ENCODE measurements at places on chromosomes 1 and 21.

GRCh38 chr1:77668924-77669449 lies 13.5 kb downstream of the ZZZ3 start:
- DNase-seq, result no peak

GRCh38 chr1:40929155-40929554 lies 50.3 kb upstream of the CTPS1 start:
- no peak for DNase-seq

DNA sequence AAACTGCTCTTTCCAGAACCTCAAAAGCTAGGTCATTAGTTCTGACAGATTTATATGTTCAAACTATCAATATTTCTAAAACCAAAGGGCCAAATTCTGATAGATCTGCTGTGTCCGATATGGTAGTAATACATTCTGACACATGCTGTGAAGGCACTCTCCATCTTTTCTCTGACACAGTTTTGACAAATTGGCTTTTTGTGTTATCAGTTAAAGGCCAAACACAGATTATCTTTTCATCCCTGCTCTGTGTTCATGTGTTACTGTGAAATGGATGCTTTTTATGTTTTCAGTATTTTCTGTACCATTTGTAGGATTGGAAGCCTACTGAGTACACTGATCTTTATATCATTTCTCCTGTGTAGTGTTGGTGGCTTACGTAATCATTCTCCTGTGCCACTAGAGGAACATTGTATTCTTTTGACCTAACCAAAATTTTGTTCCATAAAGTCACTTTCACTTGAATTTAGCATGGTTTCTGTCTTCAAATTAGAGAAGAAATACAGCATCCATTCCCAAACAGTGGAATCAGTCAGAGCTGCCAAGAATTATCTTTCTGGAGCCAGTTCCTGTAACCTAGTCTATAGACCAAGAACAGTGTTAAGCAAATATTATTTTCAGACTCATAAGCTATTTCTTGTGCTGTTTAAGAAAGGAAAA lies 137.2 kb downstream of the ADGRL2 start:
- DNase-seq, result no peak

- DNase-seq, result no peak
Observed at GRCh38 chr1:3668585-3669300, 16.4 kb downstream of the TP73 start.

DNA sequence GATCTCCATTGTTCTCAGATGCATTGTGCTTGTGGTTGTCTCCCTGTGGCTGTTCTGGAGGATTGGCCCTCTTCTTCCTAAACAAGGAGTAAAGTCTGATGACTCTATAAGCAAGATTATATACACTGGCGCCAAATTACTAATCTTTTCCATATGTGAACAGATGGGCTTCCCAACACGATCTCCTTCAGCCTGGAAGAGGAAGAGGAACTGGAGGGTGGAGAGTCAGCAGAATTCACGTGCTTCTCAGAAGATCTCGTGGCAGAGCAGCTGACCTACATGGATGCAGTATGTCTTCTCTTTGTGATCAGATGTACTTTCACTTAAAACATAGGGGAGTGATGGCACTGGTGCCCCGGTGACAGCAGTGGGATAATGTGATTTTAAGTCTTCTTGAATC lies 78.7 kb downstream of the RGL1 start:
- no peak for DNase-seq

- DNase-seq, result no peak
Observed at GRCh38 chr1:116288201-116288598, 84.8 kb upstream of the ATP1A1 start.

DNA sequence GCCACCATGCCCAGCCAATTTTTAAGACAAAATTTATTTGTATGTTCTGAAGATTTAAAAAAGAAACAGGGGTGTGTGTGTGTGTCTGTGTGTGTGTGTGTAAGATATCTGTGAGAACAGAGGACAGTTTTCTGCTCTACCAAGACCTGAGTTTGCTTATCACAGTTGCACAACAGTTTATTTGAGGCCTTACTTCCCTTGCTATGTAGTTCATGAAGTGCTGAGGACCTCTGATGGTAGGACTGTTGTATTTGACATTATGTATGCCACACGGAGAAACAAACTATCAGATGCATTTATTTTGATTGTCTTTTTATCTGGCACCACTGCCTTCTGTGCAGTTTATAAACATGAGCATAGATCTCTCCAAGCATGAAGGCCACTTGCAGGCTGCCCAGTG lies 355.2 kb downstream of the PBX1 start:
- DNase-seq, result no peak

GRCh38 chr1:64598100-64598571 lies 128.2 kb downstream of the CACHD1 start:
- DNase-seq, result no peak

- DNase-seq, result no peak
Observed at GRCh38 chr1:74620242-74620641, 53.4 kb downstream of the ERICH3 start.

DNA sequence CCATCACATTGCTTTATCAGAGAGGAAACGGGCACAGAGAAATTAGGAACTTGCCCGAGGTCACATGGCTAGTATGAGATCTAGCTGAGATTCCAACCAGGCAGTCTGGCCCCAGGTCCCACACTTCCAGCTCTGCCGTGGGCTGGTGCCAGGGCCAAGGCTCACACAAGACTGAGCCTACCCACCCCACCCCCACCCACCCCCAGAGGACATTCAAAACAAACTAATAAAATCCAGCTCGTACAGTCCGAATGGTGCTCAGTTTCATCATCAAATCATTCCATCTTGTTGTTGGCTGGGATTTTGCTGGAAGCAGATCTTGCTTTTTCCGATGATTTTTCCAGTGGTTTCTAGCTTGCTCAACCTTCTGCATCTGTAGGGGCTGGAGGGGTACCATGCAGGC lies 27.9 kb downstream of the MATN1 start:
- no peak for DNase-seq

DNA sequence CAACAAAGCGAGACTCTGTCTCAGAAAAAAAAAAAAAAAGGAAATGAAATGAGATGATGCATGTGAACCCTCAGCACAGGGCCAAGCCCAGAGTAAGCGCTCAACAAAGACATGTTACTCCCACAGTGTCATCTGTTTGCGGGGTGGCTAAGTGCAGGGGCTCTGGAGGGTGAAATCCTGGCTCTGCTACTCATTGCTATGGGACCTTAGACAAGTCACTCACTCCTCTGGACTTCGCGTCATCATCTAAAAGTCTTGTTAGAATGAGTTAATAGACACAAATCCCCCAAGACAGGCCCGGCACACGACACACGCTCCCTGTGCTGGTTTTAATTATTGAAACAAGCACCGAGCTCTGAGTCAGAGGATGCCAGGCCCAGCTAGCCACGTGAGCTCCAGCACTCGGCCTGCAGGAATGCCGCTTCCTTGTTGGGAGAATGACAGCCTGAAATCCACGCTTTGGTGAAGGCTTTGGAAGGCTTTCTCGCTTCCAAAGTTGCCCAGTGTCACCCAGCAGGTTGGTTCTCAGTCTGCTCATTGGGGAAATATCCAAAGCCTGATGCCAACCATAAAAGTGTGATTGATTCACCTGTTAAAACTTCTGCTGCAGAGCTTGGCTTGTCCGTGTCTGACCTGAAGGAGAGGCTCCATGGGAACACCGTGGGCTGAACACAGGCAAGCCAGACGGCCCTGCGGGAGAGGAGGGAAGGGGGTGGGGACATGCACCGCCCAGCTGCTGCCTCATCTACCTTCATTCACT lies 36.7 kb upstream of the TARDBP start:
- DNase-seq, result no peak

- DNase-seq, result no peak
Observed at GRCh38 chr1:20555758-20556120, 3.4 kb downstream of the FAM43B start.

DNA sequence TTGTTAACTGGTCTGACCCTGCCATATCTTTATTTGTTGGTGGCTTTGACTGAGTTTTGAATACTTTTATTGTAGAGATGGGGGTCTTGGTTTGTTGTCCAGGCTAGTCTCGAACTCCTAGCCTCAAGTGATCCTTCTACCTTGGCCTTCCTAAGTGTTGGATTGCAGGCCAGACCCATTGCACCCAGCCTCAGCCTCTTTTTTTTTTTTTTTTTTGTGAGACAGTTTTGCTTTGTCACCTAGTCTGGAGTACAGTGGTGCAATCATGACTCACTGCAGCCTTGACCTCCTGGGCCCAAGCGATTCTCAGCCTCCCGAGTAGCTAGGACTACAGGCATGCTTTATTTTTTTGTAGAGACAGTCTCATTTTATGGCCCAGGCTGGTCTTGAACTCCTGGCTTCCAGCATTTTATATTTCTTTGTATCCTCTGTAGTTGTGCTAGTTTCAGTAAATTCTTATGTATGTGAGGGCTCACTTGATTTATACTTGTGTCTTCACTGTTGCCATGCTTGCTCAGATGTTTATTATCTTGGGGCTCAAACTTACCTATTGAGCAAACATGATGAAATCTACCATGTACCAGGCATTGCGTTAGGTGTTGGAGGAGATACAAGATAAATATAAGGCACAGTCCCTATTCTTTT lies 24.1 kb downstream of the THRAP3 start:
- DNase-seq, result no peak

GRCh38 chr1:19885821-19886220 lies 3.6 kb downstream of the OTUD3 start:
- DNase-seq, result no peak

DNA sequence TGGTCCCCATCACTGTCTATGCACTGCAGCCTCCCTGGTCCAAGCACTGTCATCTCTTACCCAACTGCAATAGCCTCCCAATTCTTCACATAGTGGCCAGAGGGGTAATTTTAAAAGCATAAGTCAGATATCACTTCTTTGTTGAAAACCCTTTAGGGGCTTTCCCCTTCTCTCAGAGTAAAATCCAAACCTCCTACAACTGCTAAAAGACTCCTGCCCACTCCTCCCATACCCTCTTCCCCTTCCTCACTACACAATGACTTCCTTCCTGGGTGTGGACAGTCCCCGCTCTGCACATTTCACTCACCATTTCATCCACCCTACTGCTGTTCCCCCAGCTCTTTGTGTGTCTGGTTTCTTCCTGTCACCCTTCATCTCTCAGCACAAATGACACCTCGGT lies 8.3 kb downstream of the MCOLN2 start:
- no peak for DNase-seq

GRCh38 chr21:37606549-37606948 lies 240.0 kb downstream of the DYRK1A start:
- no peak for DNase-seq

DNA sequence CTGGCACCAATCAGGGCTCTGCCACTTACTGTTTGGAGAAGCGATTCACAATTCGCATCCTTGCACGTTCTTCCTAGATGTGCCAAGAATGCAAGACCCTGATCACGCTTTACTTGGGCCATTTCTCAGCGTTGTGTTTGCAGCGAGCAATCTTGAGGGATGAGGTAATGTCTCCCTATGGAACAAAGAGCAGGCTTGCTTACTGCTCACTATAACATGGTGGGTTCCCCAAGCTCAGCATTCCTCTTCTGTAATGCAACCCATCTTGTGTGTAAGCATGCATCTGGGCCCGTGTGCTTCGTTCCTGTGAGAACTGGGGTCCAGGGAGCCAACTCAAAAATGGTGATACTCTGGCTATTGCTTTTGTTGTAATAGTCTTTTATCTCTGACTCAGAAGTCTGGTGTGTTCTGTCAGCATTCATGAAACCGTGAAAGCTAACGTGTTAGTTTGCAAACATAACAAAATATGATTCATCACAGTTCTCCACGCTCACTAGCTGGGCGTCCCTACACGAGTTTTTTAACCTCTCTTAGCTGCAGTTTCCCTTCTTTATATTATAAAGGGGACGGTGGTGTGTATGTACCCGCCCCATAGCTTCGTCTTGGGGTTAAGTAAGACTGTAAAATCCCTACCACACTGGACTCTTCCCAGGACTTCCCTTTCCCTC lies 33.3 kb downstream of the DNTTIP2 start:
- peak; percentile 26 for DNase-seq

DNA sequence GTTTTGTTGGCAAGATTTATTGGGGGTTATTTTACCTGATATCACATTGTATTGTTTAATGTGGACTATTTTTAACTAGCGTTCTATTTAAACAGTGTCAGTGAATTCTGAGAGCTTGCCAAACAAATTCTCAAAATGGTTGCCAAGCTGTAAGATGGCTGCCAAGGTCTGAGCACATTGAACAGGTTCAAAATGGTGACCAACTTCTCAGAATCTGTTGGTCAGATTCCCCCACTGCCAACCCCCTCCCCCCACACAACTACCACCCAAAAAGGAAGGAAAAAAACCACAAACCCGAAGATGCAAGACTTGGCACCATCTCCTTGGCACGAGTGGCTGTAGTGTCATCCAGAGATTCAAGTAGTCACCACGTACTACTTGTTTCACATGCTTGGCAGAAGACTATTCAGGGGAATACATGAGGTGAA lies 159.1 kb downstream of the NFIA start:
- no peak for DNase-seq

DNA sequence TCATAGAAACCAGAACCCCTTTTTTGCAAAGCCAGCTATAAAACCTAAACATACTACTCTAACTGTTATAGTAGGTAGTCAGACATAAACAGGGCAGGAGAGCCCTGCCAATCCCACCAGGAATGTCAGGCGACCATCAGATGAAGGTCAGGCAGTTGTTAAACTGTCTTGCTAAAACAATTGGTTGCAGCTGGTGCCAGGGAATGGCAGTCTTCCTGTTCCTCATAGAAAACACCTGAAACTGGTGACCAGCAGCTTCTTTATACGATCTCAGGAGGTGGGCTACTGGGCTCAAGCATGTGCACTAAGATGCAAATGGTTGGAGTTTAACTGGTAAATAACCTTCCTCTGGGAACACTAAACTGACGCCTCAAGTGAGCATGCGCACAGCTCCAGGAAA lies 224.1 kb downstream of the COL11A1 start:
- no peak for DNase-seq

DNA sequence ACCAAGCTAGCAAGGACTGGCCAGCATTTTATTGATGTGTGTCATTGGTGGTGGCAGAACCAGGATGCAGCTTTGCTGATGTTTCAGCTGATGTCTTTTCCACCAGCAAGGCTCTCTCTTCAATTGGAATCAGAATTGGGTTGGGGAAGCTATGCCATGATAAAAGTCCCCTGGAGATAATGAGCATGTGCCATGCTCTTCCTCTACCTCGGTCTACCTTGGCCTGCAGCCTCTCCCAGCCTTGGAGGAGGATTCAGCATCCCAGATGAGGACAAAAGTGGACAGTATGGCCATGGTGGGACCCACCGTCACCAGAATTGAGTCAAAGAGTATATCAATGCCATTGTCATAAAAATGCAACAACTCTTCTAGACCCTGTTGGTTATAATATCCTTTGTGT lies 8.6 kb downstream of the AVPR1B start:
- no peak for DNase-seq

GRCh38 chr1:182965096-182965495 lies 12.1 kb upstream of the SHCBP1L start:
- no peak for DNase-seq

DNA sequence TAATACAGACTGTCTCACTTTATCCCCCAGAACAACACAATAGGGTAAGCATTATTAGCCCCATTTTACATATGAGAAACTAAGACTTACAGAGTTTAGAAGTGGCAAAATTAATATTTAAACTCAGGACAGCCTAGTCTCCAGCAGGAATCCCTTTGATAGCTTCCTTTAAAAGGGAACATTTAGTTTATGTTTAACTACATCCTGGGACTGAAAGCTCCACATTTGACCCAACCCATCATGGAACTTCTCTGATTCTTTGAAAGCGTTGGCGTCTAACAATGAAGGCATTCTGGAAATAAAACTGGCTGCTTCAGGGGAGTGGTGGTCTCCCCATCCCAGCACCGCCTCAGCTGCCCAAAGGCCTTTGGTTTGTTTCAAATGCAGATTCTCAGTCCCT lies 250.6 kb upstream of the NFIA start:
- DNase-seq, result no peak

Data from activated T-cell treated with anti-CD3 and anti-CD28 coated beads, Interleukin-2, amount 50 U/mL, for 4 hours (primary cell).